ENCODE measurements at places on chromosomes 7 and 10.

DNA sequence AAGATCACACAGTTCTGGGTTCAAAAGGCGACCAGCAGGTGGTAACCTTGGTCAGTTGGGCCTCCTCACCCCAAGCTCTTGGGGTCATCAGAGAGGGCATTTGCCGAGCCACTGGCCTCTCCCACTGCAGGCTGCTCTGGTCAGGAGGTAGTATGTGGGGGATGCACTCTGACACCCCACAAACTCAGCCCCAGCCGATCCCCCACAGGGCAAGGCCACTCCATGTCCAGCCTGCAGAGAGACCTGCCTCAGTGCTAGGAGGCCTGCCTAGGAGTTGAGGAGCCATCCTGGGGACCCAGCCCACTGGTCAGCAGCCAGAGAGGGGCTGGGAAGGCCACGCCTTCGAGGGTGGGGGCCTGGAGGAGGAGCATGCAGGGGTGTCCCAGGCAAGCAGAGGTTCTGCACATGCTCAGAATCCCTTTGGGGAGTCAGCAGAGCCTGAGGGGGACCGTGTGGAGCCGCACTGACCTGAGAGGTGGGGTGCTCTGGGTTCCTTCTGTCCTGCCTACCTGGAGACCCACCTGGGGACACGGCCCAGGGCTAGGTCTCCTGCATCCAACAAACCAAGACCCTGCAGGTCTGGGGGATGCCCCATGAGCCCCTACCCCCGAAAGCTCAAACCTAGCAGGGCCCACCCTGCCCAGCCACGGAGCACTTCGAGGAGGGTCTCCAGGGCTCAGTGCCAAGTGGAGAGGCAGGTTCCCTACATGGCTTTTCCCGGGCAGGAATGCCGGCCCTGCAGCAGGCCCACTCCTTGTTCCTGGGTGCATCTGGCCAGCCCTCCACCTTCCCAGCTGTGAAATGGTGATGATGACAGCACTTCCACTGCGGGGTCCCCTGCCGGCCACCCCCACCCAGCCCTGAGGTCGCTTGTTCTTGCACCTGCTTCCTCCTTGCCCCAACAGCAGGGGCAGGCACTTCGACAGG lies 58.5 kb downstream of the RASGEF1A start:
- no peak for DNase-seq

DNA sequence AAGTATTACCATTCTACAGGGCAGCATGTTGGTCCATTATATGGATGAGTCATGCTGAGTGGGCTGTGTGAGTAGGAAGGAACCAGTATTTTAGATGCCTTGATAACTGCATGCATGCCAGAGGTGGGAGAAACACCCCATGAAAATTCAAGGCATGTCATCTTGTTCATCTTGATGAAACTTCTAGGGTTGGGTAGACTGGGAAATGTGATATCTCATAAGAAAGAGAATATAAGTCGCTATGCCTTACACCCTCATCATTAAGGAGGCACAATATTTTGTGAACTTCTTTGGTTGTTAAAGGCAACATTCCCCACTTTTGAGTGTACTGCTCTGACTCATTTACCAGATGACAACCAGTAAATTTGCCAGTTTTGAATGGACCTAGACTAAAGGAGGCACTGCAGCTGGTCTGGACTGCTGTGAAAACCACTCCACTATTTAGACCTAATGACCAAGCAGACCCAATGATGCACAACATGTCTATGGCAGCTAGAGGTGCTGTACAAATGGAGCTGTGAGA lies 48.0 kb downstream of the ZNF365 start:
- peak; percentile 81 for DNase-seq

DNA sequence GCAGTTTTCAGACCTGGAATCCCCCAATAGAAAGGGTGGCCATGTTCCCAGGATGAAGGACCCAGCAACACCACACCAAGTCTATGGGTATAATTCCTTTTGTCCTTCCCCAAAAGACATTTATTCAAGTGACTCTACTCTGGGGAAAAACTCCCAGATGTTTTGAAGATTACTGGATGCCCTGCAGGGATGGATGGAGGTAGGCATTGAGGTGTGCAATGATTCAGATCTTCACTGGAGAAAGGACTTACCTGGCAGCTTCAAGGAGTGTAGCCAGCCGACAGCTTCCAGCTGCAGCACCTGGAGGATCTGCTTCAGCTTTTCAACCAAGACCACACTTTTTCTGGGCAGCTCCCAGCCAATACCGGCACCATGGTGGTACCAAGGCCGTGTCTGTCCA lies 172.0 kb downstream of the BAMBI start:
- no peak for DNase-seq

DNA sequence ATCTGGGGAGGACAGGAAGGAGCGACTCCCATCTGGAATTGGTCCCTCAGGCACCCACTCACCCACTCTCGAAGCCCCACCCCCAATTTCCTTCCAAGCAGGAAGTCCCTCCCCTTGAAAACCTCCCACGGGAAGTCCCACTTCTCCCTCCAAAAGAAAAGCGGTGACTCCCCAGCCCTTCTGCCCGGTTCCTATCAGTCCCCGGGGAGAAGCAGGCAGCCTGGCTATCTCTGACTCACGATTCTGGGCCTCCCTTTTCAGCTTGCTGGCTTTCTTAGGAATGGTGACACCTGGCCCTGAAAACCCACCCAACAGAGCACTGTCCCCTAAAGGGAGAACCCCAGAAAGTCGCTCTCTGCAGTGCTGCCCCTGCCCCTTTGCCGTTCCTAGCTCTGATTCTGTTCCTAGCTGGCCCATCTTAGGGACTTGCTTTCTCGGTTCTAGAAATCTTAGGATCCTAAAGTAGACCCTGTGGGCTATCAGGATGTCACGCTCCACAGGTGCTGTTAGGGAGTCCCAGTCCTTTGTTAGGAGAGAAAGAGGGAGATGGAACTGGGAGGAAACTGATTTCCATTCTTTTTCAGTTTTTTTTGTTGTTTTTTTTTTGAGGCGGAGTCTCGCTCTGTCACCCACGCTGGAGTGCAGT lies 6.0 kb downstream of the TSC22D4 start:
- DNase-seq = no peak

GRCh38 chr7:94249631-94250030 lies 145.1 kb upstream of the COL1A2 start:
- DNase-seq = no peak

- no peak for DNase-seq
These were observed 27.8 kb downstream of the DCLRE1C start for GRCh38 chr10:14926061-14926470.

DNA sequence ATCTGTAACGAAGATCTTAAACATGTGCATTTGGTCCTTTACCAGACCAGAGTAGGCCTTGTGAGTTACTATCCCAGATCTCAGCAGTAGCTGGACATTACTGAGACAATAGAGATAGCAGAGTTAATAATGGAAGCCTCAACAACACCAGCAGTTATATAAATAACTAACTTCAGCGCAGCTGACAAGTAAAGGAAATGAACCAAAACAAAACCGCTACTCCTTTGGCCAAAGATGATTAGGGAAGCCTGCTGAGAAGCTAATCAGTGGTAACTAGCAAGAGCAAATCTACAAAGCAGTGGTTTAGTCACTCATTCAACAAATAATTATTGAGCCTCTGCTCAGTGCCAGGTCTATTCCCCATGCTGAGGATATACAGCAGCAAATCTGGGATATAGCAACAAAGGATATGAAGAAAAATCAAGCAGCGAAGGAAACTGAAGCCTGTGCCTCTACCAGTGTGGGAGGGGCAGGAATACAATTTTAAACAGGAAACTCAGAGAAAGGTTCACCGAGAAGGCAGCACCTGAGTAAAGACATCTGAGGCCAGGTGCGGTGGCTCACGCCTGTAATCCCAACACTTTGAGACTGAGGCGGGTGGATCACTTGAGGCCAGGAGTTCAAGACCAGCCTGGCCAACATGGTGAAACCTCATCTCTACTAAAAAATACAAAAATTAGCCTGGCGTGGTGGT lies 103.6 kb downstream of the ELMO1 start:
- no peak for DNase-seq
